ENCODE measurements at places on chromosomes 2 and 18.

DNA sequence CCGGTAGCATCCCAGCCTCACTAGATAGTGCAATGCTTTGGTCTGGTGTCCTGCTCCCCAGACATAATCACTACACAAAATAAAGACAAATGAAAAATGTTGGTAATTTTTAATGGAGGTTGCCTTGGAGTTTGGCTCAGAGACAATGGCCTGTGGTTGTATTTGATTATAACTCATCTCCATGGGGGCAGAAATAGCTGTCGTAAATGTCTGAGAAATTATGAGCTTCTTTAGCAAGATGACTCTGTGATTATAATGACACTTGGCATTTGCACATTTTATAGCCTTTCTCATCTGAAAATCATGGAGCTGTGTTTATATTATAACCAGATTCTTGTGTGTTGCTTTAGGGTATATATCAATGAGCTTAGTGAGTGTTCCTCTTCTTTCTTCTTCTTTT is 1779.7 kb upstream of the CELF4 start:
- no peak for DNase-seq

GRCh38 chr2:121505005-121505404 is 25.7 kb upstream of the RNU4ATAC start:
- DNase-seq: no peak

DNA sequence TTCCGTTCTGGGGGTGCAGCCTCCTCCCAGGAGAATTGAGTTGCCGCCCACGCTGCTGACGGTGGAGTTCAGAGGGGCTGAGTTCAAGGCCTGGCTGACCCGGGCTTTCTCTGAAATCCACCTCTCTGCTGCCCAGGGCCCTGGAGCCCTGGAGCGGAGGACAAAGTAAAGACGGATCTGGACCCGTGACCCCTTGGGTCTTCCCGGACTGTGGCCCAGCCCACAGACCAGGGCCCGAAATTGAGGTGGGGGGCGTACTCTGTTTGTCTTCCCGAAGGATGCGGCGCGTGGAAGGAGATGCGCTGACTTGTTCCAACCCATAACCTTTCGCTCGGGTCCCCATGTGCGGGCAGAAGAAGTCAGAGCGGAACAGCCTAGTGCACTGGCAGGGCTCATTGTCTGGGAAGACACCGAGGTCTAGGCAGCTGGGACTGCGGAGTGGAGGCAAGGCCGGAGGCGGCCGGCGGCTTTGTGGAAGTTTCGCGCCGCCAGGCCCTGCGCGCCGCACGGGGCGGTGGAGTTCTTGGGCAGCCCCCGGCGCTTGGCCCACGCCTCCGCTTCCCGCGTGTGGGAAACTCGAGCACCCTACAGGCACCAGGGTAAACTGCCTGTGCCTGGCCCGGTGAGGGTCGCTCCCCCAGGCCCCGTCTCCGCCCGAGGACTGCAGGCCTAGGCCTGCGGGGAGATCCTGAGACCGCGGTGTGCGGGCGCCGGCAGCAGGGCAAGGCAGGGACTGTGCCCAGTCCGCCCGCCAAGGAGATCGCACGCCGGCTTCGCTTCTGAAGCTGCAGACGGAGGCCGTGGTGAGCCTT is 9.8 kb downstream of the POU3F3 start:
- no peak for DNase-seq

DNA sequence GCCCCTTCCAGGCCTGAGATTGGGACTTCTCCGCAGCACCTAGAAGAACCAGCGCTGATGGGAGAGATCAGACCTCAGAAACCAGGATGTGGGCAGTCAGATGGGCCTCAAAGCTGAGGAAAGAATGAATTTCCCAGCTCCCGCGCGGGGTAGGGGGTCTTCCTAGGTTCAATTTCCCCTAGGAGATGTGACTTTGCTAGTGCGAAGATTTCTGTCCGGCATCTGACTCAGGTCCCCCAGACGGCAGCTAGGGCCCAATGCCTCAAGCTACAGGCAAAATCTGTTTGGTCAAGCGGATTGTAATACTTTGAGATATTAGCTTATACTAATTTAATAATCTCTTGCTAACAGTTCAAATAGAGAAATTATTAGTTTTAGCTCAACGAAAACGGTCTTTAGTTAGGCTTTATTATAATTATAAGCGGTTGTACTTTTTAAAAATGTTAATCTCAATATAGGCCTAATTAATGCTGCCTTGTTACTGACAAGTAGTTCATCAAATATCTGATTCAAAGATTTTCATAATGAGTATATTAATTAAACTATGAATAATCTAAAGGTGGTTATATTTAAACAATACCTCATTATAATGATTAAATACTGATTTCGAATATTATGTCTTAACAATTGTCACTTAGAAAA is 5.8 kb downstream of the DLX1 start:
- no peak for DNase-seq

DNA sequence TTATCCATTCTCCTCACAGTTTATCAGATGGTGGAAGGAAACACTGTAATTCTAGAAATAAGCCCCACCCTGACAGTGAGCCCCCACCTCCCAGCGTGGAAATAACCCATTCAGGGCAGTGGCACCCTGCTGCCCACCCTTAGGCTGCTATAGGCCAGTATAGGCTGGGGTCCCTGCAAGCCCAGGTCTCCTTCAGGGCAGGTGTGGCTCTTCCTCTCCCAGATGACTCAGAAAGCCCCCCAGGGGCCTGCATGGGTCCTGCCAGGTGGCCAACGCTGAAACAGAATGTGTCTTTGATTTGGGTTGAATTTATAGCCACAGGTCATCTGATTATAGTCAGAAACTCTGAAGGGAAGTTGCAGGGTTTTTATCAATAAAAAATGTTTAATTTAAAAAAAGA is 136.4 kb downstream of the SH3RF3 start:
- DNase-seq: no peak

DNA sequence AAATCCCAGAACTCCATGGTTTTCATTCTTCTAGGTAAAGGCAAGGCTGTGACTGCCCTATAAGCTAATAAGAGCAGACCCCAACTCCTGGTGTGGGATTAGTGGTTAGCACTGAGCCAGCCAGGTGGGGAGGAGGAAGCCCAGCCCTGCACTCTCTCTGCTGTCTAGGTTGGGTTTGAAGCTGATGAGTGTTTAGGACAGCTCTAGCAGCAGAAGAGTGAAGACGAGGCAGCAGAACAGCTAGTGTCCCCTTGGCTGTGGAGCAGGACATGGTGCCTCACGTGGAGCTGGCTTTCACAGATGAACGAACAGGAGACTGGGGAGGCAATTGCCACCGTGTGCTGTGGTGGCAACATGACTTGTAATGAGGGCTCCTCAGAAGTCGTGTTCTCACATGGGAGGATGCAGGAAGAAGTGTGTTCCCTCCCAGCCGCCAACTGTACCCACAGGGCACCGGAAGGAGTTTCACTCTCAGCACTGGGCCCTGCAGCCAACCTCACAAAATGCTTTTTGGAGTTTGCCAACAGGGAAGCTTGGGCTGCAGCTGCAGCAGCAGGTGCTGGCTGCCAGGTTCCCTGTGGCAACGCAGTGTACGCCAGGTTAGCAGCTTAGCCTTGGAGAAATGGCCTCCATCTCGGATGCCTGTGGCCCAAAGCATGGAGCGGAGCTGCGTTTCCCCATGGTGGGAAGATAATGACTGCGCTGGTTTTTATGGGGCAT is 328.2 kb downstream of the SETBP1 start:
- DNase-seq: no peak

DNA sequence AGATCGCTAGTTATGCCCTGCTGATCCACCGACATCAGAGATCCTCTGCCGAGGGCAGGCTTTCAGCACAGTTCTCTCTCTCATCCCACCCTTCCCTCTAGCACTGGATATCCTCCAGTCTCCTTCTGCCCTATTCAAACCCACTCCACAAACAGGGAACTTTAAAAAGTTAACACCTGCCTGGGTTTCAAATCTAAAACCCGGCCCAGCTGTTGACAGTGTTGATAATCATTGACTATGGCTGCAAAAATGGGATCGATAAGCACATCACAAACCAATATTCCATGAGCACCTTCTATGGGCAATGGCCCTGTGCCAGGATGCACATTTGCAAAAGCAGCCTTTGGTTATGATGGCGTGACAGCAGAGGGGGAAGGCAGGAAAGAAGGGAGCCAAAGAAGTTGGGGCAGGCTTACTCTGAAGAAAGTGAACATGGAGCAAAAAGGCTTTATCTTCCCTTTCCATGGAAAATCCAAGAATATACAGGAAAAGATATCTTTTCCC is 482.3 kb upstream of the KLHL29 start:
- DNase-seq: no peak

DNA sequence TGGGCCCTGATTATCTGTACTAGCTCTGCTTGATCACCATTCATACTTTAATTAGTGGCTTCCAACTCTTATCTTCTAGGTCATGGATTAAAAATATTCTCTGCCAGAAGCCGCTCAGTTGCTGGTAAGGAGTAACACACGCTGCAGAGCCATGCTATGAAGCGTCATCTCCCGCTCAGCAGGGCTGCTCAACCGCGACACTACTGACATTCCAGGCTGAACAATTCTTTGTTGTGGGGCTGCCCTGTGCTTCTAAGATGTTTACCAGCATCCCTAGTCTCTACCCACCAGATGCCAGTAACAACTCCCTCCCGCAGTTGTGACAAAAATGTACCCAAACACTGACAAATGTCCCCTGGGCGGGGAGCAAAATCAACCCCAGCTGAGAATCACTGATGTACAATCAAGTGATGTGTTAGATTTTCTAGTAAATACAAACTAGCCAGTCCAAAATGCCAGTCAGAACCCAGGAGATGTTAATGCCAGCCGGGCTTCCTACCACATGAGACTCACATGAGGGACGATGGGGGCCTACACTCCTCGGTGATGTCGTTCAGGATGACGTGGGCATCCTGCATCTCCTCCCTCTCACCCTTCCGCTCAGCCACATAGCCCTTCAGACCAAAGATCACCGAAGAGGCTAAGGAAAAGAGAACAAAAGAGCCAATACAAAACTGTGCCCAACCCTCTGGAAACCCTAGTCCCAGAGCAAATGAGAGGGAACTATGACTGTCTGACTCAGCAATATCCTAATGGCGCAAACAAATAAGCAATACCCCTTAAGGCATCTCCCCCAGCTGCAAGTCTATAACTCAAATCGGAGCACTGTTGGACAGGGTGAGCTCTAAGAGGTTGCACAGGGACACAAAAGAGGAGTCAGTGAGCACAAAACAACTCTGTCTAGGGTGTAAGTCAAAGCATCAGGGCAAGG is 15.6 kb downstream of the ILKAP start:
- no peak for DNase-seq

- DNase-seq: no peak
Measured at GRCh38 chr2:45688479-45689298, 37.2 kb downstream of the PRKCE start.

DNA sequence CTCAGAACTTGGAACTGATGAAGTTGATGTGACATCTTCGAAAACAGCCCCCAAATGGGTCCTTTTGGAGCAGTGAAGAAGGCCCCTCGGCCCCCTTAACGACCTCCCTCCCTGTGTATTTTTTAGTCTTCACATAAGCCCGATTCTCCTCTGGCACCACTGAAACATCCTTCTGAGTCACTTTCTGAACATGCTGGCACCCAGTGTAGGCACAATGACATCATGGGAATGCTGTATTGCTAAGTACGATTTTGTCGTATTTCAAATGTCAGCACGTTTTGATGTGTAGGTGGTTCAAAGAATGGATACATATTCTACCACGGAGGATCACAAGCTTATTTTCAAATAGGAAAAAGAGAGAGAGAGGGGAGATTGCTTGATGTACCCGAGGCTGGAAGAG is 111.7 kb upstream of the RIOK3 start:
- no peak for DNase-seq

GRCh38 chr2:231909631-231910030 is 16.6 kb downstream of the NPPC start:
- DNase-seq: no peak

- DNase-seq: no peak
Measured at GRCh38 chr2:62283147-62283546, 87.2 kb downstream of the B3GNT2 start.

- DNase-seq: no peak
Measured at GRCh38 chr18:10386956-10387355, 67.5 kb upstream of the APCDD1 start.

DNA sequence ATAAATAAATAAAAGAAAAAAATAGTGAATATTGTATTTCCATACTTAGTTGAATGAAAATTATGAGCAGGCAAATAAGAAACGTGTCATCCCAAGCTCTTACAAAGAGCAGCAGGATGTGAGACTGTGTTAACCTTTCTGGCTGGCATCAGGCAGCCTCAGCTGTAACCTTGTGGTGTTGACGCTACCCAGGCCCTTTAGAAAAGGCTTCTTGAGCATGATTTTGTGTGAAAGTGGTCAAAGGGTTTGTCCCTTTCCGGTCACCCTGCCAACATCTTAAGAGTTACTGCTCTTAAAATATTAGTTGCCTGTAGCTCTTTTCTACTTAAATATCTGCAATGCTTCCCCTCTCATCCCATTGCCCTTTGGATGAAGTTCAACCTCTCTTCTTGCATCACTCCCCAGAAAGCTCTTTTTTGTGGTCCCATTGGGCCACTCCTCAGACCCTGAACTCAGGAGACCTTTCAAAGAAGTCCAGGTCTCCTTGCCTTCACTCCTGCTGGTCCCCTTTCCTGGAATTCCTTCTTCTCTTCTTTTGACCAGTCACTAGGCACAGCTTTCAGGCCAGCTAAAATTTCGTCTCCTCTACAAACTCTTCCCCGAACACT is 35.0 kb downstream of the RHOB start:
- DNase-seq: no peak

- DNase-seq: no peak
Measured at GRCh38 chr2:38145236-38145635, 69.3 kb upstream of the CYP1B1 start.

DNA sequence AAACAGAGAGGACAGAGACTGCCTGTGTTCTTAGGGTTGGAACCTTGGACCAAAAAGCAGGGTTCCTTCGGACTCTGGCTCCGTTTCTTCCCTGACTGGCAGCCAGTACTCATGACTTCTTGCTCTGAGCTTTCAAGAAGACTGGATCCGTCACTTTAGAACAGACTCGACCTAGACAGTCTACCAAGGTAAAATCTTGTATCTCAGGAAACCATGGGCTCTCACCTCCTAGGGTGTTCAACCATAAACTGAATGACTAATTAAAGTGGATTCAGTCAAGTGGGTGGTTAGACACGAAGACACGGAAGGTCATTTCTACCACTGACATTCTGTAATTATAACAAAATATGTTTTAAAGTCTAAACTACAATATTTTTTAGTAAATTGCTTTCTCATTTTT is 153.8 kb upstream of the SLC39A10 start:
- DNase-seq: no peak

DNA sequence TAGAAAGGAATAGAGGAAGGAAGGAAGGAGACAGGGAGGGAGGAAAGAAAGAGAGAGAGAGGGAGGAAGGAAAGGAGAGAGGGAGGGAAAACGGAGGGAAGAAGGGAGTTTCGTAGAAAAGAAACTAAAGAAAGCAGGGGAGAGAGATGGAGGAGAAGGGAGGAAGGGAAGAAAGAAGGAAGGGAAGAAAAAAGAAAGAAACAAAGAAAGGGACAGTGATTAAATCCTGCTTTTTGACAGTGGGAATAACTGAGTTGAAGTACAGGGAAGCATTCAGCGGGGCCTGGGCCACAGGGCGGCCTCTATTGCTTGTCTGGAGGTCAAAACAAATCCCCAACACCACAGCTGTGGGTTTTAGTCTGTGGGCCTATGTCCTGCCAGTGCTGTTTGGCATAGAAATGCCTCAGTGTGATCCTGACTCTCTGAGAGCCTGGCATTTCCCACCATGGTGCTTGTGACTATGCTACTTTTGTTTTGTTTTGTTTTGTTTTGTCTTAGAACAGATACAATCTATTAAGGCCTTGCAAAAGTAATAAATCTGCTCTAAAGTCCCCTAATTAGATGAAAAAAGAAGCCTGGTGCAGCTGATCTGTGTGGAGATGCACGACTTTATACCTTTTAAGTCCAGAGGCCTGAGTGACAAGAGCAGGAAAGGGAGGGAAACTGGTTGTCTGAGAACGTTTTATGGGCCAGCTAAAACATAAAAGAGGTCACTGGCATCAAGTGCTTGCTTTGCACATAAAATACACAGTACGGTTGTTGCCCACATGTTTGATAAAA is 40.0 kb downstream of the IL1RL2 start:
- DNase-seq: no peak

All from activated CD4-positive, alpha-beta T cell treated with anti-CD3 and anti-CD28 coated beads, Interleukin-2, amount 50 U/mL, for 24 hours (primary cell).